ENCODE measurements at places on chromosomes 7 and 10.

- no peak for DNase-seq
Observed at GRCh38 chr7:29278337-29279069, 83.9 kb downstream of the CHN2 start.

DNA sequence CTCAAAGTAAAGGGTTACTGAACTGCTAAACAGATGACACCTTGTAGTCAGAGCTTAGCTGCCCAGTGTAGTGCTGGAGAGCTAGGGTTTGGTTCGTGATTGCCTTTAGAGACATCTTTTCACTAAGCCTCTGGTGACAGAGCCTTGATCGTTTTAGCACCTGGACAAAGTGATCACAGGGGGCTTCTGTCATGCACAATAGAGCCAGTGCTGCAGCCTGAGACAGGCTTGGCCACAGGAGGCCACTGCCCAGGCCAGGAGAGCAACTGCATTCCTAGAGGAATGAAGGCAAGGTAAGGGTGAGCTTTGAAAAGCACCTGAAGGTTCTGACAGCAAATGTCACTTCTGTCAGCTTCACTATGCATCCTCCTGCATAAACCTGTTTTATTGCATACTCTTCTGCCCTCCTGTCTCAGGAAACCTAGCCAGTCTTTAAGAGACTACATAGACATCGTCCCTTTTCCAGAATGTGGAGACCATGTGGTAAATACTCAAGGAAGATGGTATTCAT, 122.9 kb downstream of the NPY start:
- DNase-seq = no peak

DNA sequence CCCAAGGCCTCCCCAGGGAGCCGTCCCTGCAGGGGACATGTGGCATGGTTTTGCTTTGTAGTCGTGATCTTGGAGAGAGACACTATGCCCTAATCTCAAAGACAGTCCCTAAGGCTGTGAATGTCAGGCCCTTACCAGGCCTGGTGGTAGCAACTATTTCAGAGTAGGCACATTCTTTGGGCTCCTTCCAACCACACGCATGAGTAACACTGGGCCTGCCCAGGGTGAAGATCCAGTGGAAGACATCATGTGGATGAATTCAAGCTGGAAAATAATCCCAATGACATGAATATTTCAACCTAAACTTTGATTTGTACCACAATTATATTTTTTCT, 39.5 kb upstream of the INSIG1 start:
- no peak for DNase-seq

GRCh38 chr10:14126697-14127440, 203.9 kb downstream of the FRMD4A start:
- no peak for DNase-seq
